ENCODE measurements at places on chromosomes 6 and 20.

DNA sequence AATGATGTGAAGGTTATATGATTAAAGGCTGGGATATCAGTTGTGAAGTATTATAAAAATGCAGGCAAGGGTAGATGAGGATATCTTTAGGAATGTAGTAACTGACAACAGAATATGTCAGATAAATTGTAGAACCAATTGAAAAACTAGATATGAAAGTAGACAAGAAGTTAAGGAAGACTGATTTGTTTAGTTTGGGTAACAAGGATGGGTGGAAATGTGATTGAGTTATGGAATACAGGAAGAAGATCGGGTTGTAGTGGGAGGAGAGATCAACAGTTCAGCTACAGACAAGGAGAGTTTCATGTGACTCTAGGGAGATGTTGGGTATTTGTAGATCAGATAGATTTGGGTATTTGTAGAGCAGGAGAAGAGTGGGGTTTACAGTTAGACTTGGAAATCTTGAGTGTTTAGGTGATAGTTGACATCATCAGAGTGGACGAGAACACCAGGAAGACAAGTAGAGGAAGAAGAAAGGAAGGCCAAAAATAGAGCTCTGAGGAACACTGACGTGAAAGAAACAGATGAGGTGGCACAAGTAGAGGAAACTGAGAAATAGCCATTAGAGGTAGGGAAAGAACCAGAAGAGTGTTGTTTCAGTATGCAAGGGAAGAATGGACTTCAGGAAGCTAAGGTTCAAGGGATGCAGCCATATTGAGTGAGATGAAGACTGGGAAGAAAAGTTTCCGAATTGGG lies 12.1 kb upstream of the TSPYL1 start:
- no peak for DNase-seq

- DNase-seq = peak; percentile 96
Observed at GRCh38 chr6:113595911-113596376, 261.2 kb upstream of the MARCKS start.

DNA sequence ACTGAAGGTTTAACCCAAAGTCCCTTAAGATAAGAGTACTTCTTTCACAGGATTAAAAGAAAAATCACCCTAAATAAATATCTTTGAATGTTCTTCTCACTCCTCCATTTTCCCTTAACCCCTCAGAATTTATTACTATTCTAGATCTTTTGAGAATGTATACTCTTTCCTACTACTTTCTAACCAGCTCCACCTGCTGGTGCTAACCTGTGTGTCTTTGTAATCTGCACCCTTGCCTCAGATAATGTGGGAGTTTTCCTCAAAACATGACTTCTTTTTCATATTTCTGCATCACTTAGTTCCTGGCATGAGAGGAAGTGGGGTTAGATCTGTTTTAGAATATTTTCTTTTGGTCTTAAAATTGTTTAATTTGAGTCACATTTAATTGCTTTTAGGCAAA lies 394.2 kb downstream of the BMP2 start:
- DNase-seq = no peak

GRCh38 chr6:152954443-152954842 lies 28.4 kb downstream of the FBXO5 start:
- no peak for DNase-seq

GRCh38 chr20:16975682-16976081 lies 227.5 kb downstream of the OTOR start:
- no peak for DNase-seq

DNA sequence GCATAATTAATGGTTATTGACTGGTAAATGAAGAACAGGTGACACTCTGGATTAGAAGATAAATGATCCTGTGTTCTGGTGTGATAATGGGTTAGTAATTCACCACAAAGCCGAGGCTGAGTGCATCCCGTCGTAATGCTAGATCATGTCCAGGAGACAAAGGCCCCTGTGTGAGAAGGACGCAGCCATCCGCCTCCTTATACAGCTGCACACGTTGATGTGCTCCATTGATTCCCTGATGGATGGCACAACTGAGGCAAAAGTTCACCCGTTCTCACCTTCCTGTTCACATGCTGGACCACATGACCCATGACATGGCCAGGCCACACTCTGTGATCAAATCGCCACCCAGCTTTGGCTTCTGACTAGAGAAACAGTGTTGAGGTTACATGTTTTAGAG lies 136.1 kb downstream of the FOXC1 start:
- no peak for DNase-seq

DNA sequence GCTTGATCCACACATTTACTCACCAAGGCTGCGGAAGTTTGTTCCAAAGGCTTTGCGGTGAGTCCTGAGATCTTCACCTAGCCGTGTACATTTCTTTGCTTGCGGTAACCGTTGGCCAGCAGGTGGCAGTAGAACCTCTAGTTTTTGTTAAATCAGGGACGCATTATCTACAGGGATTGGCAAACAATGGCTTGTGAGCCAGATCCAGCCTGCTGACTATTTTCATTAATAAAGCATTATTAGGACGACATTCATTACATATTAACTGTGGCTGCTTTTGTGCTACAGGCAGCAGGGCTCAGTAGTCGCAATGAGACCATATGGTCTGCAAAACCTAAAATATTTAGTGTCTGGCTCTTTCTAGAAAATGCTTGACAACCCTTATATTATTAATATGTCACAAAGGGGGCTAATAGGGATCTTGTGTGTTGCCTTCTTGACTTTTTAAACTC lies 174.1 kb downstream of the DOK5 start:
- peak; percentile 88 for DNase-seq

Measured in adipocyte (in vitro differentiated cells).